ENCODE measurements at places on chromosomes 16 and 17.

GRCh38 chr16:78155791-78156345 is 56.4 kb downstream of the WWOX start:
- no peak for DNase-seq

DNA sequence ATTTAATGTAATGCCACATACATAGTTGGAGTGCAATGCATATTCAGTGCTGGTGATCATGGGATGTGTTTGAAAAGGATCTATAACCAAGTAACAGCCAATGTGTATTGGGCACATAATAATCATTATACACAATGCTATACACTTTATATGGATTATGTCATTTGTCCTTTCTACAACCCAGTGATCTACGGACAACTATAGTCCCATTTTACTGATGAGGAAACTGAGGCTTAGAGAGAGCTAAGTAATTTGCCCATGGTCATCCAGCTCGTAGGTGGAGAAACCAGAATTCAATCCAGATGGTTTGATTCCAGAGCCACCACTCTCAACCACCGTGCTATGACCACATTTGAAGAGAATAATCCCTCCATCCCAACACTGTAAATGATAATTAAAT is 27.4 kb downstream of the COPZ2 start:
- DNase-seq = no peak

DNA sequence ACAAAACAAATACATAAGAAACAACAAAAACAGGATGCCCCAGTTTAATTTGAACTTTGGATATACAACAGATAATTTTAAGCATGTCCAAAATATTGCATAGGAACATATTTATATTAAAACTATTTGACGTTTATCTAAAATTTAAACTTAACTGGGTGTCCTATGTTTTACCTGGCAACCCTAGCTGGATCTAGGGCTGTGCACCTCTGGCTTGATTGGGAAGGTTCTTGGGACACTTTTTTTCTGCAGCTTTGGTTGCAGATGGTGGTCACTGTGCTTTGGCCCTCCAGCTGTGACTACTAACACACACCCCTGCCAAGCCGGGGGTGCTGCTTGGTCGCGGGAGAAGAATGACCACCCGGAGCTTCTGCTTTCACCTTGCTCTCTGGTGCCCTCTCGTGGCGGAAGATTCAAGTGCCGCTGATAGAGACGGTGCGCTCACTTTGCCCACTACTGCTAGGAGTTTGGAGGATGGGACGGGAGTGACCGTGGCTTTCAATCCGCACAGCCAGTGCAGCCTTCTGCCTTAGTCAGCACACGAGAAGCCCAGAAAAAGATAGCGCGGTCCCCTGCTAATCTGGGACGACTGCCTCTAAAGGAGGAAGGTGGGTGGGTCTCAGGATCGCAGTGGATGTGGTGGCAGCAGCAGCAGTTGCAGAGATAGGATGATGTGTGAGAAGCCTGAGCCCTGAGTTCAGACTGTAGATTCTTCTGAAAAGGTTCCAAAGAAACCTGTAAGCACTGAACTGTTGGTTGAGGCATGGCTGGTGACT is 6.7 kb downstream of the SPACA3 start:
- peak; percentile 11 for DNase-seq

GRCh38 chr16:46830417-46830901 is 521 bp downstream of the C16orf87 start:
- peak; percentile 3 for DNase-seq
